MM.1S (cell line): ENCODE measurements at places on chromosomes 13 and 19.

GRCh38 chr13:23411706-23412105 lies 21.8 kb downstream of the SACS start:
- no peaks in the 10 kb centered on the region for H3K36me3 ChIP-seq
- H3K4me1 ChIP-seq = no peaks in the 10 kb centered on the region
- no peak overlapping the region for H3K27ac ChIP-seq
- no peak overlapping the region for H3K4me3 ChIP-seq
- no peaks in the 10 kb centered on the region for H3K27me3 ChIP-seq

DNA sequence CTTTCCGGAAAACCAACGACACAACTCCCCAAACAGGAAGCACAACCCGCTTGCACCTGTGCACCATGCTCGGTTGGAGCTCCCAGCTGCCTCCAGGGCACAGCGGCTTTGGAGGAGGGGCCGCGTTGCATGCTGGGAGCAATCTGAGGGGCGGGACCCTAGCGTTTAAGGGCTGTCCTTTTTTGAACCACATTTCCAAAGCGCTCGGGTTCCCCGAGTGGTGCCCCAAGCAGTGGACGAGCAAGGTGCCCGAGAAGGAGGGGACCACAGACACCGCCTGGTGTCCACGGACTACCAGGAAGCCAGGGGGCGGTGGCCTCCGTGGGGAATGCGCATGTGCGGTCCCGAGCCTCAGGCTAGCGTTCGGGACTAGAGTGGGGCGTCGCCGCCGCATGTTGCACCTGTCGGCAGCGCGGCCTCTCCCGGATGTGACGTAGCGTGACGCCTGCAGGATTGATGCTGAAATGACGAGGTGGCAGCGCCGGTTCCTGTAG lies 11.9 kb upstream of the ZNF57 start:
- H3K4me1 ChIP-seq = no peaks in the 10 kb centered on the region
- H3K4me3 ChIP-seq = no peak overlapping the region
- H3K36me3 ChIP-seq = no peaks in the 10 kb centered on the region
- peaks cover 77% of the 10 kb centered on the region for H3K27me3 ChIP-seq

- no peak for DNase-seq
- no peak overlapping the region for H3K27ac ChIP-seq
- H3K36me3 ChIP-seq = no peaks in the 10 kb centered on the region
- H3K4me1 ChIP-seq = no peaks in the 10 kb centered on the region
- no peaks in the 10 kb centered on the region for H3K27me3 ChIP-seq
These were observed 25.0 kb downstream of the AP2S1 start for GRCh38 chr19:46825731-46826055.

DNA sequence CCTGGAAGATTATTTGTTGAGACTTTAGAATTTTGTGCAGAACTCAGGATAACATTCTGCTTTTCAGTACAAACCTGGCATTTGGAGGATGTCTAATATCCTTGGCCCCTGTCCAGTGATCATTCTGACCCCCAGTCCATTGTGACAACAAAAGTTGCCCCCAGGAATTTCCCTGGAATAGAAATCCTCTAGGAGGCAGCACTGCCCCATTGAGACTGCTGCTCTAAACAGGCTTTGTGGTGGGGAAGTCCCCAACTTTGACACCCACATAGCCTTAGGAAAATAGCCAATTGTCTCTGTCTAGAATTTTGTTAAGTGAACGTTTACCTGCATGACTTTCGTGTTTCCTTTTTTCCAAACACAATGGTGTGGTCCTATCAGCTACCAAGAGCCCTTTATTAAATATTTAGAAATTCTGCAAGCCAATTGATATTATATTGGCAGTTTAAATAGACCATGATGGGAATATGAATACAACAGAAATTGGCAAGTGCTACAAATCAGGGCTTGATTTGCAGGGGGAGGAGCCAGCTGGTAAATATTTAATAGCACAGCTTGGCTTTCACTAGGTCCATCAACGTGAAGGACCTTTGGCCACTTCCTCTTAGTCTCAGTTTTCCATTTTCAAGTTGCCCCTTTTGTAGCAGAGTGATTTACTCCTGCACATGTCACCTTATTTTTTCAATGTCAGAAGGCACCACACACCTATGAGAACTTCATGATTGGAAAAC lies 451.7 kb downstream of the EFNB2 start:
- no peak overlapping the region for H3K4me3 ChIP-seq
- peak; percentile 23 for DNase-seq
- no peaks in the 10 kb centered on the region for H3K4me1 ChIP-seq

GRCh38 chr19:46859637-46860124 lies 1.1 kb upstream of the ARHGAP35 start:
- H3K4me1 ChIP-seq = peaks cover 18% of the 10 kb centered on the region
- no peak for DNase-seq
- H3K27ac ChIP-seq = peak overlapping the region; percentile 12; the same call in 1 of the 2 replicates
- H3K36me3 ChIP-seq = no peaks in the 10 kb centered on the region
- no peaks in the 10 kb centered on the region for H3K27me3 ChIP-seq

DNA sequence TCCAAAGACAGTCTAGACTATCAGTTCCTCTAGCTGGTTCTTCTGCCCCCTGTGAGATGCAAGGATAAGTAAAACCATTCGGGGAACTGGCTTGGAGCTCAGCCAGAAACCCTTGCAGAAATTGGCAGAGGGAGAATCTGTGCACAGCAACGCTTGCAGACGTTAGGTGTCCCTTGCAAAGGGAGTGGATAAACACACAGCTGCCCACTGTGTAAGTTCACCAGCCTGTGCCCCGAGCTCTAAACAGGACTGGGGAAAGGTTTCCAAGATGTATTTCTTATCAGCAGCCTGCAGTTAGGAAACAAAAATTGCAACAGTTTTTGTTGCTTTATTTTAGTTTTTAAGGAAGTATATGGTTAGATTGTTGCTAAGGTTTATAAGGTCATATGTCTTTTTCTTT lies 19.0 kb upstream of the ADGRE1 start:
- no peak overlapping the region for H3K4me3 ChIP-seq
- no peaks in the 10 kb centered on the region for H3K36me3 ChIP-seq

GRCh38 chr19:3275583-3276340 lies 51.3 kb downstream of the CELF5 start:
- peak; percentile 31 for DNase-seq
- no peaks in the 10 kb centered on the region for H3K36me3 ChIP-seq
- no peaks in the 10 kb centered on the region for H3K4me1 ChIP-seq
- H3K27me3 ChIP-seq = peaks cover 80% of the 10 kb centered on the region

GRCh38 chr19:21749090-21749489 lies 18.3 kb downstream of the ZNF100 start:
- no peaks in the 10 kb centered on the region for H3K4me1 ChIP-seq
- H3K27ac ChIP-seq = no peak overlapping the region
- no peaks in the 10 kb centered on the region for H3K27me3 ChIP-seq
- H3K36me3 ChIP-seq = no peaks in the 10 kb centered on the region
- no peak overlapping the region for H3K4me3 ChIP-seq

GRCh38 chr13:47862841-47863240 lies 138.2 kb downstream of the SUCLA2 start:
- no peaks in the 10 kb centered on the region for H3K36me3 ChIP-seq
- H3K27me3 ChIP-seq = no peaks in the 10 kb centered on the region
- no peaks in the 10 kb centered on the region for H3K4me1 ChIP-seq

- H3K4me1 ChIP-seq = no peaks in the 10 kb centered on the region
- no peak for DNase-seq
- H3K27me3 ChIP-seq = no peaks in the 10 kb centered on the region
- H3K4me3 ChIP-seq = no peak overlapping the region
- H3K36me3 ChIP-seq = no peaks in the 10 kb centered on the region
These were observed 20.5 kb upstream of the CNMD start for GRCh38 chr13:52760077-52760476.

DNA sequence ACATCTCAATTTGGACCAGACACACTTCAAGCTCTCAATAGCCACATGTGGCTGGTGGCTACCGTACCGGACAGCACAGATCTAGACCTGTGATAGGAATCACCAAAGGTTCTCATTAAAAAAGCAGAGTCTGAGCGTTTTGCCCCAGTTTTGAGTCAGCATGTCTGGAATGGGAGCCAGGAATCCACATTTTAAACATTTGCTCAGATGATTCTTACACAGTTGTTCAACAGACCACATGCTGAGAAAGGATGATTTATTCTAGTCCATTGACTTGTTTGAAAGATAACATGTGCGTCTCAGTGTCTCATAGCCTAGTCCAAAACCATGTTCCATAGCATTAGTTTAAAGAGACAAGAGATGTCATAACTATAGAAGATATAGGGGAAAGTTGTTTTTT lies 53.4 kb downstream of the FLT3 start:
- H3K4me1 ChIP-seq = peaks cover 18% of the 10 kb centered on the region
- no peaks in the 10 kb centered on the region for H3K27me3 ChIP-seq
- H3K36me3 ChIP-seq = no peaks in the 10 kb centered on the region
- DNase-seq = no peak

- H3K4me3 ChIP-seq = no peak overlapping the region
- no peaks in the 10 kb centered on the region for H3K27me3 ChIP-seq
- H3K36me3 ChIP-seq = no peaks in the 10 kb centered on the region
- no peak for DNase-seq
These were observed 58.5 kb downstream of the CCDC70 start for GRCh38 chr13:51920267-51920666.

DNA sequence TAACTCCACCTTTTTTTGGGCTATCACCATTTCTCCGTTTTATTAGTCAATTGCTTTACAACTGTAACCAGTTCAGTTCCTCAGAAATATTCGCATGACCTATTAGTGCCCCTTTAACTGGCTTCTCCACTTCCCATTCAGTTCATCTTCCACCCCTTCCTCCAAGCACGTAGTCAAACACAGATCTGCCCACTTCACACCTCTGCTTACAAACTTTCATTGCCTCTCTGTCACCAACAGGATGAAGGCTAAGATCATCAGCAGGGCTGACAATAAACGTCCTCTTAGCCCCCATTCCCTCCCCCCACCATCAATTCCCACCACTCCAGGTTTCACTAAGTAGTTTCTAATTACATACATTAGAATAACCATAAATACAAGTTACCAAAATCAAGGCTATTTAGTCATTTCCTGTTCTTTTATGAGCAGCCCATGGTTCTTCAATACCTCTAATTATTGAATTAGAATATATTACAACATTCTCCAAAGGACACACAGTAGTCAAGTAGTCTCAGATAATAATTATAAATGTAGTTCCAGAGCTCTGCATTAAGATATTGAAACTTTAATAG lies 95.7 kb downstream of the SPRY2 start:
- no peak overlapping the region for H3K4me3 ChIP-seq
- H3K36me3 ChIP-seq = no peaks in the 10 kb centered on the region
- H3K27ac ChIP-seq = no peak overlapping the region
- no peak for DNase-seq

GRCh38 chr13:99311748-99312492 lies 4.7 kb upstream of the GPR183 start:
- DNase-seq = no peak
- no peak overlapping the region for H3K4me3 ChIP-seq
- H3K4me1 ChIP-seq = no peaks in the 10 kb centered on the region
- no peaks in the 10 kb centered on the region for H3K27me3 ChIP-seq

- no peaks in the 10 kb centered on the region for H3K36me3 ChIP-seq
- no peaks in the 10 kb centered on the region for H3K27me3 ChIP-seq
- H3K27ac ChIP-seq = no peak overlapping the region
- H3K4me1 ChIP-seq = no peaks in the 10 kb centered on the region
- H3K4me3 ChIP-seq = no peak overlapping the region
These were observed 12.9 kb downstream of the CYTH2 start for GRCh38 chr19:48481846-48482639.

- 0 out of 2 replicates have a peak, but pooled peaks cover 3% of the 10 kb centered on the region for H3K27me3 ChIP-seq
- H3K4me3 ChIP-seq = no peak overlapping the region
- no peak overlapping the region for H3K27ac ChIP-seq
These were observed 8.5 kb upstream of the SIGLEC8 start for GRCh38 chr19:51466723-51467122.

DNA sequence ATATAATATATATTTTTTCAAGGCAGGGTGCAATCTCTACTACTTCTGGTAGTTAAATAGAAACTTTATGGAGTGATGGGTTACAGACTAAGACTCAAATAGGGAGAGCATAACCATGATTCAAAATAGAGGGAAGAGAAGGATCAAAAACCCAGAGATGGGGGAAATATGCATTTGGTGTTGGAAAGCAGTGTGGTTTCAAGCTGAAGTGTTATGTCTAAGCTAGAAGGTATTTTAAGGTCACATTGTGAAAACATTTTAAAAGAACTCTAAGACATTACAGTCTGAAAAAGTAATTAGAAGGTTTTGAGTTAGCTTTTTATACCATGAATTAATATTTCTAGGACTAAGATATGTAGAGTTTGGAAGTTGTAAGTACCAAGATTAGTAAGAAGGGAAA lies 2741.4 kb downstream of the PCDH9 start:
- no peak overlapping the region for H3K27ac ChIP-seq
- no peaks in the 10 kb centered on the region for H3K36me3 ChIP-seq
- H3K27me3 ChIP-seq = no peaks in the 10 kb centered on the region
- no peaks in the 10 kb centered on the region for H3K4me1 ChIP-seq
- no peak overlapping the region for H3K4me3 ChIP-seq

- H3K4me3 ChIP-seq = no peak overlapping the region
- no peaks in the 10 kb centered on the region for H3K36me3 ChIP-seq
- no peaks in the 10 kb centered on the region for H3K4me1 ChIP-seq
- H3K27ac ChIP-seq = no peak overlapping the region
- no peak for DNase-seq
These were observed 163.4 kb downstream of the FOXO1 start for GRCh38 chr13:40503011-40503410.

DNA sequence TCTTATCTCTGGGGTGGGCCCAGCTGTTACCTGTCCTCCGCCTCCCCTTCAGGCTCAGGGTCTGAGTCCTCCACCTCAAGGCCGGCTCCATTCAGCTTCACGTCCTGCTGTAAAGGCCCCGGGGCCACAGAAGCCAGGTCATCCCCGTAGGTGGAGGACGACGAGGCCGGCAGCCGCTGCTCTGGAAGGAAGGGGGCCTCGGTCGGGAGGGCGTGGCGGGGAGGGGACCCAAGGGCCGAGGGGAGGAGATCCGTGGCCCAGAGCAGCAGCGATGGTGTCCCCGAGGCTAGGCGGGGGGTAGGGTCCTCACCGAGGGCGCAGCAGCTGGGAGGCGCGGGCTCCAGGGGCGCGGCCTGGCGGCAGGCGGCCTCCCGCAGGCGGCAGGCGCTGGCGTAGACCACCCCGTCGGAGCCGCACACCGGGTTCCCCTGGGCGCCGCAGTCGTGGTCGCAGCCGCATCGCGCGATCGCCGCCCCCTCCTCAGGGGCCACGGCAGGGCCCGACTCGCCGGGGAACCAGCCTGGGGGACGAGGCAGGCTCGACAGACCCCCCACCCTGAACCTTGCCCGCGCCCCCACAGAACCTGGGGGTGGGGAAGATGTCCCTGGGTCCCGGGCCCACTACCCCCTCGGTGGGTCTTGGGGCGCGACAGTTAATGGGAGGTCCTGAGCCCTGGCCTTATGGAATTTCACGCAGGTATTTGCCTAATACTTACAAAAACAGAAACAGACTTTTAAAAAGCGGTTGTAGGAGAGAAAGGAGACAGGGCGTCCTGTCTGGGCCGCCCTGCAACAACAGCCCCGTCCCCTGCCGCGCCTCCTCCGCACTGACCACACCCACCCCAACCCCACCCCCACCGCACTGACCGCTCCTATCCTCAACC lies 7.6 kb downstream of the F2RL3 start:
- no peak overlapping the region for H3K27ac ChIP-seq
- H3K4me1 ChIP-seq = peaks cover 7% of the 10 kb centered on the region; the same call in 1 of the 2 replicates
- no peak for DNase-seq
- H3K27me3 ChIP-seq = peaks cover 12% of the 10 kb centered on the region

GRCh38 chr19:1241417-1242095 lies at the start of gene ATP5F1D:
Gene ATP5F1D, plus strand, starts transcription at chr19:1241751. Its CDS starts 100 bp downstream, at chr19:1241851.
- no peak within 1 kb of the TSS for H3K27ac ChIP-seq
- peaks cover 28% of the 10 kb centered on the region for H3K27me3 ChIP-seq
- peak within 1 kb of the TSS; percentile 88 for H3K4me3 ChIP-seq
- DNase-seq = peak; percentile 99

- no peak overlapping the region for H3K4me3 ChIP-seq
- no peak for DNase-seq
- H3K36me3 ChIP-seq = no peaks in the 10 kb centered on the region
These were observed 133.8 kb downstream of the MRPL57 start for GRCh38 chr13:21310220-21310619.

- no peak for DNase-seq
- no peak overlapping the region for H3K27ac ChIP-seq
- no peaks in the 10 kb centered on the region for H3K36me3 ChIP-seq
These were observed 666.4 kb downstream of the OLFM4 start for GRCh38 chr13:53694814-53695532.
